Activated CD4-positive, alpha-beta T cell treated with anti-CD3 and anti-CD28 coated beads, Interleukin-2, Interleukin-6, amounts not matched to agents 100 ng/mL and 50 ng/mL, durations not matched to agents 16 hours and 8 hours (primary cell): ENCODE measurements at places on chromosomes 4 and X.

GRCh38 chrX:40300286-40300890 lies 202.6 kb upstream of the BCOR start:
- peak; percentile 83 for DNase-seq

DNA sequence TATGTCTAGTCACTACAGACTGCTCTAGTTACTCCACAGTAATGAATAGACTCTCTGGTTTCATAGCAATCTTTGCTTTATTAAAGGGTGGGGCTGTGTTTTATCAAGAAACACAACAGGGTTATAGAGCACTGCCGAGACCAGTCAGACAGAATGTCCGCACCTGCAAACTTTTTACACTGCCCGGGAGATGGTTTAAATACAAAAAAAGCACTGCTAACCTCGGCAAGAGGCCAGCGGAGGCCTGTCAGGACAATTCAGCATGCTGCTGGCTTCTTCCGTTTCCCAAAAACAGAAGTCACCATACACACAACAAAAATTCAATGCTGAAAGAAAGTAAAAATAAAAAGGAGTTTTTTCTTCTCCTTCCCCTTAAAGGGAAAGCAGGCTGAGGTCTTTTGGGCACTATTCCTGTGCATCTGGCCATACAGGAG lies 67.4 kb downstream of the IRF2 start:
- DNase-seq: no peak

GRCh38 chr4:27148211-27148895 lies 287.7 kb downstream of the STIM2 start:
- no peak for DNase-seq

DNA sequence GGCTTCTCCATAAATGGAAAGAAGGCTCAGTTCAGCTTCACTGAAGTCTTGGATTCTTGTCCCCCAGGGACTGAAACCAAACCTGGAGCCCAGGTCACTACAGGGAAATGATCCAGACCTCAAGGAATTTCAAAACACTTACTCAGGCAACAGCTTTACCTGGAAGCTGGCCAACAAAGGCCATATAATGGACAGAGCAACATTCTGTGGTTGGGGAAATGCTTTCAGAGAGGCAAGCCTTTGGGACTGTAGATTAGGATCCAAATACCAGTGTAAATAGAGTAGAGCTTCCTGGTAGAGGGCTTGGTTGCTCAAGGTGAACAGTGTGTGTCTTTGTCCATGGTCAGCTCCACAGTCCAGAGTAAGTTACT lies 57.0 kb upstream of the PROM1 start:
- DNase-seq: no peak

GRCh38 chr4:2046031-2046961 lies 12.8 kb upstream of the NAT8L start:
- no peak for DNase-seq

- DNase-seq: no peak
These were observed 10.5 kb upstream of the MAMLD1 start for GRCh38 chrX:150352581-150352980.

GRCh38 chrX:115023139-115023538 lies 5.7 kb upstream of the IL13RA2 start:
- DNase-seq: no peak

- no peak for DNase-seq
These were observed 115.1 kb downstream of the FRYL start for GRCh38 chr4:48664938-48665337.

GRCh38 chr4:158020734-158021346 lies 152.0 kb downstream of the GASK1B start:
- no peak for DNase-seq

DNA sequence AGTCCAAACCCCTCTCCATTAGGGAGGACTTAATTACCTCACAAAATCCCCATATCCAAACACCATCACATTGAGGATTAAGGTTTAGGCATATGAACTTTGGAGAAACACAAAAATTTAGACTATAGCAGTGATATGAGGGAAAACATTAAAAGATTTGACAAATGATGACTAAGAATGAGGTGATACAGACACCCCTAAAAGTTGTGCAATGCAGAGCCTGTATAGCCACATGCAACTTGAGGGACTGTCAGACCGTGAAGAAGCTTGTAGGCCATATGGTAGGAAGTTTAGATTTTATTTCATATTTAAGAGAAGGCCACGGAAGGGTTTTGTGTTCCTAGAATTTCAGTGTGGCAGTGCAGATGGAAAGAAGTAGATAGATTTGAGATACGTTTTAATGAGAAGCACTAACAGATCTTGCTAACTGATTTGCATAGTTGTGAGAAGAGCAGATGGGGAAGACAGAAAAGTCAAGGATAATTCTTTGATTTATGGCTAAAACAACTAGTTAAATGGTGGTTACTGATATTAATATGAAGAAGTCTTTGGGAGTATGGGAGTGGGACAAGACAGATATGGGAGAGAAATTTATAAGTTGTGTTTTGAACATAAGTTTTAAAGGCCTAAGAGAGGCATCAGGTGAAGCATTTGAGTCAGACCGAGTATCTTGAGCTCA lies 5.5 kb upstream of the FIP1L1 start:
- DNase-seq: no peak

DNA sequence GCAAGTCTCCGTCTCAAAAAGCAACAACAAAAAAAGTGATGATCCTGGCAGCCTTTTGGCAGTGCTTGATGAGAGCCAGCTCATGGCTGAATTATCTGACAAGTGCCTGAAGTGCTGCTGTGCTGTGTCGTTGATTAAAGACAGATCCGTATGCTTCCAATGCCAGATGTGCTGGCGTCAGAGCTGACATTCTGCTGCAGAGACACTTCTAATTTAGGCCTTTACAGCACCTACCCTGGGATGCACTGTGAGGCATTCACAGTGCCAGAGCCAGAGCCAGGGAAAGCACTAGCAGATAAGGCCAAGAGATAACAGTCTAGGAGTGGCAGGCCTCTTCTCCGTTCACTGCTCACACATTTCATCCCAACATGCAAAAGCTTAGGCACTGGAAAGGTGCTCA lies 995.5 kb downstream of the RAB28 start:
- DNase-seq: no peak

DNA sequence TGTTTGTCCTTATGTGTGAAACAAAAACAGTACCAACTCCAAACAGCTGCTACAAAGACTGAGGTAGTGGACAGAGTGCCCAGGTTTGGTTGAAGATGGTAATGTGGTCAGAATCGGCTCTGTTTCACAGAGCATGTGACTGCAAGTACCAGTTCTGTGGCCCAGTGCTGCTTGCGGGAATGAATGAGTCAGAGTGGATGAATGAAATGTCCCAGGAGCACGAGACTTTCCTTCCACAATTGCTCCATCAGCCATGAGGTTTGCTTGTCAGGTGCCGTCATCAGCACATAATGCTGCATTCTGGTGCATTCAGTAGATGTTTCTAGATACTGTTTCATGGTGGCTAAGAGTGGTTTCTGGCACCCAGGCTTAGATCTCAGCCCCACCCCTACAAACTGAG lies 84.2 kb downstream of the GPR143 start:
- DNase-seq: no peak

DNA sequence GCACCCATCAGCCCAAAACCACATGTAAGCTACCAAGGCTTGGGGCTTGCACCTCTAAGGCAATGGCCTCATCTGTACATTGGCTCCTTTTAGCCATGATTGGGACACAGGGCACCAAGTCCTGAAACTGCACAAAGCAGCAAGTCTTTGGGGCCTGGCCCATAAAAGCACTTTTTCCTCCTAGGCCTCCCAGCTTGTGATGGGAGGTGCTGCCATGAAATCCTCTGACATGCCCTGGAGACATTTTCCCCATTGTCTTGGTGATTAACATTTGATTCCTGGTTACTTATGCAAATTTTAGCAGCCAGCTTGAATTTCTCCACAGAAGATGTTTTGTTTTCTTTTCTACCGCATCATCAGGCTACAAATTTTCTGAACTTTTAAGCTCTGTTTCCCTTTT lies 58.5 kb upstream of the PABPC4L start:
- no peak for DNase-seq

- DNase-seq: peak; percentile 51
These were observed 23.6 kb upstream of the TBC1D14 start for GRCh38 chr4:6885953-6886557.

DNA sequence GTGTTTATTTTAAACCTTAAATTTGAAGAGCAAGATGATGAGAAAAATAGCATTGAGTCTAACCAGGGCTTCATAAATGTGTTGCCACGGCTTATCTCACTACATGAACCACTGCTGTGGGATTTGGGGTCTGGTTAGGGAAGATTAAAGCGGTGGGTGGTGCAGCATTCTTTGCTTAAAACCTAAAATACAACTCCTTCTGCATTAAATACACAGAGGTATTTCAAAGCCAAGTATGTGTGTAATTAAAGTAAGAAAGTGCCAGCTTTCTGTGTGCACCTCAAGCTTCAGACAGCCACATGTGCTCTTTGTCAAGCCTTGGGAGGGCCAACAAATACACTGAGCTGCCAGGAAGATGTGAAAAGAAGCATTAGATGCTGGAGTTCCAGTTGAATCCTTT lies 128.0 kb downstream of the CPE start:
- no peak for DNase-seq

DNA sequence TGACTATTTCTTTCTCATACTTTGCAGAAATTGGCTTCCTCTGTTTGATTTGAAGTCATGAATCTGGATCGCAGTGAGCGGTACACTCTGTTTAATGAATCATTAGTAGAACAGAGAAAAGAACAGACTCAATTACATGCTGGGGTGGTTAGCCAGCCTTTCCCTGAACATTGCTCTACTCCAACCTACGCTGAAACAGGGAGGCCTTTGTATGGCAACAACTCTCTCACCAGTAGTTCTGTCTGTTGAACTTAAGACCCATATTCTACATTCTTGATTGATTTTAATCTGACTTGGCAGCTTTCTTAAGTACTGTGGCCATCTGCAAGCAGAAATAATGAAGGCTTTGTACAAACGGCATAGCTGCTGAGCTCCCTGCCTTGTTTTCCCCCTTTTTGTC lies 19.0 kb upstream of the AP1S2 start:
- DNase-seq: no peak

- peak; percentile 52 for DNase-seq
These were observed 961 bp upstream of the NOCT start for GRCh38 chr4:139014371-139015268.

GRCh38 chrX:153342762-153343558 lies 9.0 kb downstream of the ZNF275 start:
- no peak for DNase-seq

- peak; percentile 54 for DNase-seq
These were observed 136.2 kb upstream of the BMPR1B start for GRCh38 chr4:94621491-94622080.

GRCh38 chrX:130158311-130158710 lies 7.3 kb downstream of the AIFM1 start:
- no peak for DNase-seq

GRCh38 chrX:16659321-16659720 lies 9.4 kb downstream of the S100G start:
- no peak for DNase-seq

DNA sequence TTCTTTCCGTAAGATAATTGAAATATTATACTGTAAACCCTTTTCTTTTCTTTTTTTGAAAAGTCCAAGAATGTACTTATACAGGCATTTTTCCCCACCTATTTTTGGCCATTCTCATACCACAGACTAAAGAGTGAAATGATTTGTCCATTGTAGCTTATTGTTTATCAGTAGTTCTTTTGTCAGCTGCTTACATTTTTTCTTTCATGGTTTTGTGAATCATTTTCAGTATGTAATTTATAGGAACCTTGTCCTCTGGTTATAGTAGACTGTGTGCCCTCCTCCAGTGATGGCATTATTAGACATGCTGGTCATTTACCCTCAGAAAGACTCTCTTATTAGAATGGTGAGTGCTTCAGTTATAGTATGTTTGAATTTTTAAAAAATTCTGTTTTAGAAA lies 56.7 kb downstream of the CCKAR start:
- no peak for DNase-seq

DNA sequence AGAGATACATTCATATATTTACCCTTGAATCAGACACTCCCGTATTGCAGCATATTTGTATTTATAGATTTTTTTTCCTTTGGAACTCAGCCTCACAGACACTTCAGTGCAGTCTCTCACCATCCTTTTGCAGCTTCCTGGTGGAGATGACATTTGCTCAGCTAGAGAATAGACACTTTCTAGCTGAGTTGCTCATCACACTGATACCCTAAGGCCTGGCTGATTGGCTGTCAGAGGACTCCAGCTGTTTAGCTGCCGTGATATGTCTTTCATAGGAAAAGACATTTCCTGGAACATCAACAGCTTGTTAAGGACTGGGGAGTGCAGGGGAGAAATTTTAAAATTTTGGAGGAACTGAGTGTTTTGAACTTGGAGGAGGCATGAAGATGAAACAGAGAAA lies 429.6 kb downstream of the SMARCA1 start:
- no peak for DNase-seq

- DNase-seq: no peak
These were observed 16.8 kb upstream of the SLC34A2 start for GRCh38 chr4:25638806-25639205.

- no peak for DNase-seq
These were observed 3.2 kb downstream of the CAMK2D start for GRCh38 chr4:113758372-113758771.

GRCh38 chrX:112043997-112044396 lies 38.6 kb downstream of the TRPC5 start:
- peak; percentile 23 for DNase-seq

DNA sequence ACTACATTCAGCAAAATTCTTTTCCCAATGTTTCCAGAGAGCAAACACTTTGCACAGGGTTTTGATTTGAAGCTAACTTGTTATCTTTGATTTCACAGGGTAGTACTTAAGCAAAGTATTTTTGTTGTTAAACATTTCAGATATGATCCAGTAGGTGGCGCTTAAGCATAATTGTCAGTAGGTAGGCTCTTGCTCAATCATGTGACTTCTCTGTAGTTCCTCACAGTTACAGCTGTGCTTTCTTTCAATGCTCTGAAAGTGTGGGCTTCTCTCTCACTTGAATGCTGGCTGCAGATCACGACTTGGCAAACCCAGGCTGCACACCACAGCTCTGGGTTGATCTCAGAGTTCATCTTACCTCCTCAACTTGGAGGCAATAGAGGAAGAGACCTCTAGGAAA lies 1016.5 kb downstream of the SH3BGRL start:
- peak; percentile 40 for DNase-seq

DNA sequence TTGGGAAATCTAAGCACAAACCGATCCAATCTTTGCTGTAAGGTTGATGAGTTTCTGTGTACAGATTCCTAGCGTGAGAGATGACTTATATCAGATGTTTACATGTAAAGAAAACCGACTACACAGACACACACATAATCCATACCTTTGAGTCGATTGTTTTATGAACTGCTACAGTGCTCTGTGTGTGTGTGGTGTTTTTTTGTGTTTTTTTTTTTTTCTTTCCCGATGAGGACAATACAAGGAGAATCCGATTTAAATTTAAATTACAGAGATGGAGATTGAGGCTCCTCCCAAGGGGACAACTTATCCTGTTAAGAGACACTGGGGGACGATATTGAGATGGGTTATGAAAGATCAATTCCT lies 461 bp upstream of the SLC9A6 start:
- DNase-seq: no peak

- no peak for DNase-seq
These were observed at the start of gene GPRASP2 for GRCh38 chrX:102712216-102712966. TSS of gene GPRASP2 (plus strand) at chrX:102712448. CDS start at chrX:102714870, 2,422 bp downstream.

GRCh38 chr4:158316264-158316663 lies 106.0 kb downstream of the TMEM144 start:
- DNase-seq: no peak

GRCh38 chr4:164876700-164877324 lies at the start of gene APELA:
TSS of gene APELA (plus strand) at chr4:164877178. CDS start at chr4:164877332, 154 bp downstream.
- no peak for DNase-seq

- DNase-seq: peak; percentile 100
These were observed at the start of gene UVSSA for GRCh38 chr4:1346781-1347409. TSS of gene UVSSA (plus strand) at chr4:1347208. CDS start at chr4:1348092, 884 bp downstream.
